ENCODE measurements at places on chromosomes 6 and 20.

GRCh38 chr6:63637865-63638445 is 2.4 kb downstream of the PHF3 start:
- no peak for DNase-seq

GRCh38 chr6:23329086-23329485 is 759.7 kb downstream of the HDGFL1 start:
- DNase-seq, result no peak

GRCh38 chr6:17994019-17994418 is 6.6 kb upstream of the KIF13A start:
- no peak for DNase-seq

DNA sequence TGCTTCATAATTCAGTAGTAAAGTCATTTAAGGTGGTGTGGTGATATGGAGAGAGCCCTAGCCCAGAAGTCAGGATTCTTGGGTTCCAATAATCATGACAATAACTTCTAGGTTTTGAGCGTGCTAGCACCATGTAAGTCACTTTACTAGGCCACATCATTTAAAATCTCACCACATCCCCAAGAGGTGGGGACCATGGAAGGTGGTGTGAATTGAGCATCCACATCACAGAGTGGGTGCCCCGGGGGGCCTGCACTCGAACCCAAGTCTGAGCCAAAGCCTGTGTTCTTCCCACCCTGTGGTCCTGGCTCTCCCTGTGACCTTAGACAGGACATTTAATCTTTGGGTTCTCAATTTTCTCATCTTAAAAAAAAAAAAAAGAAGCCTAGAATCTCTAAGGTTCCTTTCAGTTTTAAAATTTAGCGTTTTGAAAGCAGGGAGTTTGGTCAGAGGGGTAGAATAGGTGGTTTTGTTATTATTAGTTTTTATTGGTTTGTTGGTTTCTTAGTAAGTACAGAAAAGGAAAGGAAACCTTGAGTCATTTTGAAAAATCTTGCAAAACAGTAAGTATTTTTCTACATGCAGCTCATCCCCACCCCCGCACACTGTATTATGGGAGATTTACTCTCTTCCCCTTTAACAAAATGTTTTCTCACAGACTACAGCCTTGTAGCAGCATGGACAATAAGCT is 26.4 kb downstream of the ARMC2 start:
- DNase-seq, result peak; percentile 53

DNA sequence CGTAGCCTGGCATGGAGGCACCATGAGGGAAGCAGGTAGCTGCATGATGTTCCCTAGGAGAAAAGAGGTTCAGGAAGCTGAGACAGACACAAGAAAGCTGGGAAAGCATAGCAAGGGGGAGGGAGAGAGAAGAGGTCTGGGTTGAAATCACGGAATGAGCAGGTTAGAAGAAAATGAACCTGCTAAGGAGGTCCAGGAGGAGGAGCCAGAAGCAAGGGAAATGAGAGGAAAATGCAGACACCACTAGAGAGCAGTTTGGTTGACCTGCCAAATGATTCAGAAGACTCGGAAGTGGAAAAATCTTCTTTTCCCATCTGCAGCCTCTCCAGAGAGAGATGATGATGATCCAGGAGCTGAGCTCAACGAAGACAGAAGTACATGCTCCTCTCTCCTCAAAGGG is 70.9 kb downstream of the VIP start:
- no peak for DNase-seq

- DNase-seq, result no peak
These were observed 407.6 kb upstream of the SOX4 start for GRCh38 chr6:21185861-21186478.

DNA sequence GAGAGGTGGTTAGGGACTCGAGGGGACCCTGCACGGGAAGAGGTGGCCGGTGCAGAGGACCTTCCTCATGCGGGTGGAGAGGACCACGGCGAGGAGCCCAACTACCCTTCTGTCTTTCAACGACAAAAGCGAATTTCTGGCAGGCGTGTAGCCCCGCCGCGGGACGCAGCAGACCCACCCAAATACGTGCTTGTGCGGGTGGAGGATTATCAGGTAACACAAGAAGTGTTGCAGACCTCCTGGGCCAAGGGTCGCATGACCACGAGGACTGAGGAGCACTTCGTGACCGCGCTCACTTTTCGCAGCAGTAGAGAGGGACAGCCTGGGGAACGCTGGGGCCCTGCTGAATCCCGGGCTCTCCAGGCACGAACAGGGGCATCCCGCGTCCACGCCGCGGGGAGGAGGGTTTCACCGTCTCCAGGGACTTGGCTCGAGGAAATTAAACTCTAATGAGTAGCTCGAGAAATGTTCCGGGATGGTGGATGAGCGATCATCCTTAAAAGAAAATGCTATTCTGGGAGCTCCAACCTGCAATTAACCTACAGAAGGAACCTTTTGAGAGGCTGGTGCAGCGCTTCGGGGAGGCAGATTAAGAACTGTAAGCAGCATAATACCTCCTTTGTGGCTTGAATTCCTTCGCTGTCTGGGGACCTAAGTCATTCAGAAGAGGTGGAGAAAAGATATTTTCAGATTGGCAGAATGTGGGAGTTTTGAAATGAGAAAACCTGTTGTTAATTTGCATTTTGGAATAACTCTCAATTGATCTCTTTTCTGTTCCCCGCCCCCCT is 804 bp downstream of the C6orf141 start:
- DNase-seq, result no peak

GRCh38 chr20:53748821-53749421 is 155.3 kb upstream of the ZNF217 start:
- DNase-seq, result no peak

GRCh38 chr20:16189371-16189770 is 383.9 kb downstream of the KIF16B start:
- no peak for DNase-seq

DNA sequence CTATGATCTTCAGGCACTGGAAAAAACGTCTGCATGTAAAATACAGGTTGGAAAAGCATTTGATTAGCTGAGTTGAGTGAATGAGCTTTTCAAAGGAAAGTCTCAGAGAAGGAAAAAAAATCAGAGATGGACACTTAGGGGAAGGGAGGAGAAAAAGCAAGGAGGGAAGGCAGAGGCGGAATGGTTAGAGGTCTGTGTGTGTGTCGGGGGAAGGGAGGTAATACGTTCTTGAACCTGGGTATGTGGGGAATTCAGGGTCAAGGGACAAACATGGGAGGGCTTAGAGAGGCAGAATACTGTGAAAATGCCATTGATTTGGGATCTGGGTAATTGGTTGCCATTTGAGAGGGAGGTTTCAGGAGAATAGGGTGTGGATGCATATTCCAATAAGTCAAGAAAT is 5.1 kb downstream of the PRRT1 start:
- no peak for DNase-seq

DNA sequence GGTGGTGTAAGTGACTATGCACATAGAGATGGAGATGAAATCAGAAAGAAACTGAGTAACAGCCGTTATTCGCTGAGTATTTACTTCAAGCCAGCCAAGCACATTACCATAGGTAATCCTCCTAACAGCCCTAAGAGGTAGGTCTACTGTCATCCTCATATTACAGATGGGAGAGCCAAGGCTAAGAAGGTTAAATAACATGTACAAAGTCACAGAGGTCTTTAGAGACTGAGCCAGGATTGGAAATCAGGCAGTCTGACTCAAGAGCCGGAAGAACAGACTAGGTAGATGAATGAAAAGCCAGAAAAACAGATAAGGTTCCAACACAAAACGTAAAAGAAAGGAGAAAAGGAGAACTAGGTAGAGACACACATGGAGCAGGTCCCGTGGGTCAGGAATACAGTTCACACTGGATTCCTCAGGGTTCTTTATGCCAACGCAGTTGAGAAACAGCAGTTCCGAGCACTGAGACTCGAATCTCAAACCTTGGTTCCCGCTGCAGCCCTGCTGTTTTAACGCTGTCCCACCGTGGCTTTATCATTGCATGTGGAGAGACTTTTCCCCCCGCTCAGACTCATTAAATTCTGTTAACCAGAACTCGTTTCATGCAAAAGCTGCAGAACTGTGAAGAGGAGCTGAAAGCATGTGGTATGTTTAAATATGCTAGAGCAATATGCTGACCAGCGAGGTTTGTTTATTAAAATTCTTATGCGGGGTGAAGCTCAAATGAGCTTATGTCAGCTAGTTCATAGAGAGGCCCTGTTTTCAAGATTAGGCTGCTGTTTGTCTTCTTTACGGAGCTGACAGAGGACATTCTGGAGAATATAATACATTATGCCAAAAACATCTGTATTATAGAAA is 537.9 kb downstream of the CD83 start:
- no peak for DNase-seq

DNA sequence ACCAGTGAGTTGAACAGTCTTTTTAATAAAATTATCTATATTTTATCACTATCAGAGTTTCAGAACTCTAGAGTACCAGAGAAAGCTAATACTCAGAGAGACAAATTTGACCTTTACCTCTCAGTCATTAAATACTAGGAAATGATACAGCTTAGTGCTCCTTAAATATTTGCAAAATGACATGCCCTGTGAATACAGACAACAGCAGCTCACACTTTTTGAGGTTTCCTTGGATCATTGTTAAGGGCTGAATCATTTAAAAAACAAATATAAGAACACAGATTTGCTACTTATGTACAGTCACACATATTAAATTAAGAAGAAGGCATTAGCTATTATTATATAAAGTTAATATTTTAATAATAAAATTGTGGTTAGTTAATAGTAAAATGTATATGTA is 1158.7 kb upstream of the EYS start:
- no peak for DNase-seq

GRCh38 chr6:122130026-122130348 is 269.5 kb upstream of the HSF2 start:
- DNase-seq, result no peak

DNA sequence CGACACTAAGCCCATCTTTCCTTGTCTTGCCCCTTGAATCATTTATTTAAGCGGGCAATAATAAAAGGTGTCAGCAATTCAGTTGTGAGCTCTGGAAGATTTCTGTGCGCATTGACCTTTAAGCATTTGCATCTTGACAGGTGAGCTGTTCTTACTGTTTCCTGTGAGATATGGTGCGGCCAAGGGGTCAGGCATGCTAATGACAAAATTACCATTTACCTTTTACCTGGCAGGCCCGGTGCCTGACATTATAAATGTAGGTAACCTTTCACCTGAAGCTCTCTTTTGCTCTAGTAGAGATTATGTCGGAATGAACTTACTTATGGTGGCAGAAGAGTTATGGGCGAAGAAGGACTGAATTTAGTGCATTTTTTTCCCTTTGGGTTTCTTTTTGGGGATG is 89.3 kb upstream of the EEF1E1 start:
- DNase-seq, result no peak

DNA sequence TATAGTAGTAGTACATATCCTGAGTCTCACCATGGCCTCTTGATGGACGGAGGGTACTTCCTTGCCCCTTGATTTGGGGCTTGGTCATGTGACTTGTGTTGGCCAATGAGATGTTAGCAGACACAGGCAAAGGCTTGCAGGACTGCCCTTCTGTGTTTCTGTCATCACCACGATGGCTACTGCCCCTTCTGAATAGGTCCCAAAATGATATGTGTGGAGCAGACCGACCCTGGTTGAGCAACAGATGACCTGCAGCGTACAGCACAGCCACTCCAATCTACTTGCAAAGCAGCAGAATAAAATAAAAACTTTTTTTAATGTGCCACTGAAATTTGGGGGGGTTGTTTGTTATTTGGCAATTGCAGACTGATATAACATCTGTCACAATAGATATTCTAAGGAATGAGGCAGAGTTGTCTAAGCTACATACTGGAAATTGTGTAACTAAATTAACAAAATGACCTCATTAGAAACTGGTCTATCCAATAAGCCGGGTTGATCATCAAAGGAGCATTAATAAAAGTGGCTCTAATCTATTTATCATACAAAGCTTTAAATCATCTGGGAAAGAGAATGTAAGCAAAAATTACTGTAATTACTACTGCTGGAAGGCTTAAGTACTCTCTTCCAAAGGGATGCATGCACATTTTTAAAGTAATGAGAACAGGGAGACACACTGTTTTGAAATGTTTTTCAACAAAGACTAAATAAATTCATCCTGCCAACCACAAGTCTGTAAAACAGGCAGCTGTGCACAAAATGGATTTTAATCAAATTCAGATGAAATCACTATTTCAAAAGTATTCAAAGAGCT is 209.5 kb downstream of the KIF16B start:
- DNase-seq, result no peak

- no peak for DNase-seq
These were observed 4.1 kb upstream of the MATN4 start for GRCh38 chr20:45312241-45312640.

- DNase-seq, result no peak
These were observed 535 bp downstream of the NKAIN2 start for GRCh38 chr6:123804014-123804786.

DNA sequence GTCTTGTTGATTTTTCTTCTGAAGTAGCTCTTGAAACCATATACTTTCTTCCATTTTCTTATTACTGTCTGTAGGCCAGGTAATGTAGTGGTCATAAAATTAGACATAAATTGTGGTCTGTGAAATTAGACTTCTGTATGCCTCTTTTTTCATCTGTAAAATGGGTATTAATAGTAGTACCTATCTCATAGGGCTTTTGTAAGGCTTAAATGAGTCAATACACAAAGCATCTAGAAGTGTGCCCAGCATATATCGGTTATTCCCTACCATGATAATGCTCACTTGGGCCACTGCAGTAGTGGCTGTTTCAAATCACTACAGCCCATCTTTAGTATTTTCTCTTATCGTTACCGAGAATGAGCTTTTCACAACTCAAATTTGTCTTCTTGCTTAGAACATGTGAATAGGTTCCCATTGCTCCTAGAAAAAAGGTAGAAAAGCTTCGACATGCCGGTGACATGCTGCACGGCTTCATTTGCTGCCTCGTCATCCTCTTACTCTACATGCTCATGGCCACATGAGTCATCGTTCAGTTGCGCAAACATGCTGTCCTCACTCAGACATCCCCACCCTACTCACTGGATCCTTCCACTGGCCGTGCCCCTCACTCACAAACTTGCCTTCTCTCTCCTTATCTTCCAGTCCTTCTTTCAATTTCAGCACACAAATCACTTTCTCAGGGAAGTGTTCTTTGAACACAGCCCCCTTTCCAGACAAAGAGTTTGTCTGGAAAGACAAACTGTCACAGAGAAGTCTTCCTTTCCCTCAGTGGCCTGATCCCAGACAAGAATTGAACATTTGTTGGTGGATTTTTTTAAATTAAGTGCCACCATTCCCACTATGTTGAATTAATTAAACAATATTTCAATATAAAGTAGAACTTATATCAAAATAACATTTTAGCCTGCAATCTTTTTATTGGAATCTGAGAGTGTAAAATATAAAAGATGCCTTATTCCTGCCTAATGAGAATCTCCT is 32.2 kb upstream of the ERVFRD-1 start:
- no peak for DNase-seq

GRCh38 chr6:33248643-33248931 is 23.1 kb downstream of the VPS52 start:
- DNase-seq, result no peak

GRCh38 chr6:7642791-7643190 is 52.8 kb downstream of the SNRNP48 start:
- no peak for DNase-seq

- no peak for DNase-seq
These were observed 502.1 kb upstream of the MAP3K7 start for GRCh38 chr6:91088976-91089375.

- peak; percentile 32 for DNase-seq
These were observed 23.2 kb downstream of the RBCK1 start for GRCh38 chr20:431012-431904.
